ENCODE measurements at places on chromosomes 2 and 18.

DNA sequence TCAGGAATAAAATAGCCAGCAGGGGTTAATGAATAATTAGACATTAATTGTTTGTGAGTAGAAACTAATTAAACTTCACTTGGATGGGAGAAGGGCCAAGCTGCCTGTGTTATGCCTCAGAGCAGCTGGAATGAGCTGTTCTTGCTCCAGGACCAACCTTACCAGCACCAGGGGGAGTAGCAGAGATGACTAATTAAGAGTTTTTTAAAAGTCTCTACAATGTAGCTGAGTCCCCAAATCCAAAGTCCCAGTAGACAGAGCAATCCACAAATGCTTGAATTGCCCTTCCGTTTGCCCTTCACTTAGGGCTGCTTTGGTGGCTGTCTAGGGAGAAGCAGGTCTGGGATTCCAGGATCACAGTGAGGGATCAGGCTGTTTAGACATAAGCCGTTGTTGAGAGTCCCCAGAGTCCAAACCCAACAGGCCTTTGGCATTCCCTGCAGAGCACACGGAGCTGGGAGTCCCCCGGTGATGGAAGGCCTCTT lies 59.4 kb downstream of the RHOB start:
- DNase-seq, result no peak

DNA sequence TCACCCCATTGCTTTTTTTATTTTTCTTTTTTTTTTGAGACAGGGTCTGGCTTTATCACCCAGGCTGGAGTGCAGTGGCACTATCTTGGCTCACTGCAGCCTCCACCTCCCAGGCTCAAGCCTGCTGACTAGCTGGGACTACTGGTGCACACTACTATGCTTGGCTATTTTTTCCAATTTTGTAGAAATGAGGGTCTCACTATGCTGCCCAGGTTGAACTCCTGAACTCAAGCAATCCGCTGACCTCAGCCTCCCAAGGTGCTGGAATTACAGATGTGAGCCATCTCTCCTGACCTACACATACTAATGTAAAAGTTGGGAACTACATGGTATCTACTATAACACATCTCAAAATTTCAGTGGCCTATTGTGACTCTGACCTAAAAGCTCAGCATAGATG lies 101.2 kb downstream of the FMNL2 start:
- DNase-seq, result no peak

- DNase-seq, result no peak
These were observed 4.7 kb upstream of the DNAJB2 start for GRCh38 chr2:219274361-219274921.

GRCh38 chr2:5187283-5187682 lies 504.9 kb upstream of the SOX11 start:
- no peak for DNase-seq

- no peak for DNase-seq
These were observed 83.3 kb downstream of the DPP4 start for GRCh38 chr2:161990741-161991140.

DNA sequence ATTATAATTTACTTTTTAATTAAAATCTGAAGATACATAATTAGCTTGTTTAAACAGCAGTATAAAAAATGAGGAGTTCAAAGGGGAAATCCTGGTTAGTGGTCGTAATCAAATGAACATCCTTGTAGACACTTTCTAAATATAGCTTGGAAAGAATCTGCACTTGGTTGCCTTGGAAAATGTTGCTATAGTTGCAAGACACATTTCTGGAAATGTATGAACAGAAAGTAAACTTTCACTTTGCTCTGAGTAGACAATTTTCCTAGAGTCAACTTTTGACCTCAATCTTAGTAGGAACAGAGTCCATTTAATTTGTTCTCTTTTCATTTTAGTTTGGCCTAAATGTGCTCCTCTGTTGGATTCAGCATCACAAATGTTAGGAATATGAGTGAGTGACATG lies 38.3 kb downstream of the GCA start:
- no peak for DNase-seq

GRCh38 chr18:12884406-12885323 lies 628 bp upstream of the PTPN2 start:
- peak; percentile 12 for DNase-seq

- no peak for DNase-seq
These were observed 65.9 kb upstream of the WIPF1 start for GRCh38 chr2:174663550-174663949.

DNA sequence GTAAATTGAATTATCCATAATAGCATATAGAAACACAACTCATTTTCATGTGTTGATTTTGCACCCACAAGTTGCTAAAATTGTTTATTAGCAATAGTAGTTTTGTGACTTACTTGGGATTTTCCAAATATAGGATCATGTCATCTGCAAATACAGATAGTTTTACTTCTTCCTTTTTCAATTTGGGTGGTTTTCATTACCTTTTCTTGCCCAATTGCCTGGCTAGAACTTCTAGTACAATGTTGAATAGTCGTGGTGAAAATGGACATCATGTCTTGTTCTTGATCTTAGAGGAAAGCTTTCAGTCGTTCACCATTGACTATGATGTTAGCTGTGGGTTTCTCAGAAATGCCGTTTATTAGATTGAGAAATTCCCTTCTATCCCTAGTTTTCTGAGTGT lies 60.2 kb upstream of the TCF7L1 start:
- DNase-seq, result no peak

DNA sequence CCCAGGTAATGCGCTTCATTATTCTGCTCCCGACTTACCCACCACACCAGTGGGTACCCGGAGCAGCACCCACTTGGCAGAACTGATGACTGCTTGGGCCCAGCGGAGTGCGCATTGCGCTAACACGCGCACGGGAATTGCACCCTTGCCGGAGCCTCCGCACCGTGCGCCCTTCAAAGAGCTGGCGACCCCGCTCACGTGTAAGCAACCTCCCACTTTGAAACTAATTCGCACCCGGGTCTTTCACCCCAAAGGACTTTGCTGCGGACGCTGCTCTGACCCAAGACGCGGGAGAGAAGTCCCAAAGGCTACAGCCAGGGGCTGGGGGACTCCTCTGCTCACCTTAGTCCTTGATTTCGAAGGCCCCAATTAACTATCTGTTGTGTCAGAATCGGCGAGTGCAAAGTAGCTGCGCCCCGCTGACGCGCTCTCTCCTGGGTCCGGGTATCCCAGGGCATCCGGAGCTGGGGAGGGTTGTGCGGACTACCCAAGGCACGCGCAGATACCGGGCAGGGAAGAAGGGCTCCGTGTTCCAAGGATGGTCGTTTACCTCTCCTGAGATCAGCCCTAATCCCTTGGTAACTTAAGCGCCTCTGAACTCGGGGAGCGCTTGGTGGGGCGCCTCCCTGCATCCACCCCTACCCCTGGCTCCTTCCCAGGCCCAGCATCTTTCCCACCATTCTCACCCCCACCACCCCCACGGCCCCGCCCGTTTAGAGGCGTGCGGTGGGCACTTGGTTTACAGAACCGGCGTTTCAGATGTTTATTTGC lies 13.1 kb upstream of the SATB2 start:
- DNase-seq, result no peak

GRCh38 chr2:186201371-186201770 lies 284.7 kb upstream of the ZC3H15 start:
- no peak for DNase-seq

GRCh38 chr2:9772999-9773902 lies 70.0 kb upstream of the TAF1B start:
- DNase-seq, result no peak

GRCh38 chr2:108615480-108616090 lies 81.3 kb downstream of the LIMS1 start:
- DNase-seq, result no peak

GRCh38 chr2:223863491-223863890 lies 26.1 kb upstream of the AP1S3 start:
- no peak for DNase-seq

GRCh38 chr2:241237949-241238371 lies 49.5 kb downstream of the ANO7 start:
- no peak for DNase-seq

- no peak for DNase-seq
These were observed 47.9 kb downstream of the NRP2 start for GRCh38 chr2:205730191-205730590.

DNA sequence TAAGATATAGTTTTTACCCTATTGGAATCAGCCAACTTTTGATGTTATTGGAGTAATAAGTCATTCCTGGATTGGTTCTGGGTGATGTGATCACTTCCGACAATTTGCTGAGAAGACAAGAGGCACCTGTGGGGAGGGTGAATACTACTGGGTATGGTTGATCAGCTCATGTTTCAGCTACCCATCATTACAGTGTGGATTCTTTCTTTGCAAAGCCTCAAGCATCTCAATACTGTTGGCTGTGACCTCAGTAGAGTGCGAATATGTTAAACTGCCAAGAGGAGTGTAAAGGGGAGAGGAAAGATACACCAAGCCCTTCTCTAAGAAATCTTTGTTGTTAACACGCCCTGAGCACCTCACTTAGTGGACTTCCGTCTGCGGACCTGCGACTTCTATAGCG lies 317.7 kb downstream of the TDRD15 start:
- DNase-seq, result no peak

DNA sequence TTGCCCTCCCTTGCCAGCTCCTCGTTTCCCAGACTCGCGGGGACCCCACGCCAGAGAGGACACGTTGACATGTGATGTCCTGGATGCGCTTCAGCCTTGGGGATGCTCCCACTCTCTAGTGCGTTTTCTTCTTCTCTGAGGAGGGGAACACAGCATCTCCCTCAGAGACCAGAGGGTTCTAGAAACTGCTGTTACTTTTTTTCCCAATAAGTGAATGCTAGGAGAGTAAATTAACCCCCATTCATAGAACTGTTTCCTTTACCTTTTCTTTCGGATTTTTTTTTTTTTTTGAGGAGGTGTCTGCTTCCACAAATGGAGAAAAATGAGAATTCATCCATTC lies 370 bp upstream of the EFEMP1 start:
- DNase-seq, result peak; percentile 38

DNA sequence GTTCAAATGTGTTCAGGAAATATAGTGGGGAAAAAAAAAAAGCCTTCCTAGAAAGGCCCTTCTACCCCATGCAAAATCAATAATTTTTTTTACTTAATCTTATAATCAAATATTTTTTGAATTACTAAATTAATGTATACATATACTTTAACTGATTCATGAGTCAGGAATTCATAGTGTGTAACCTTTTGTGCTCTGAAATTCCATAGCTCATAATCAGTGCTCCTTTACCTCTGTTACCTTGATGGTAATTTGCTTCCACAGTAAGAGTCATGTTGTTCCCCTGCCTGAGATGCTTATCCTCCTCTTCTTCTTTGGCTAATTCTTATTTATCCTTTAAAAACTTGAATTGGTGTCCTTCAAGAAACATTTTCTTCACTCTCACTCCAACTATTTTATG lies 414.2 kb downstream of the THSD7B start:
- DNase-seq, result no peak

GRCh38 chr2:145277922-145278321 lies 758.0 kb upstream of the ZEB2 start:
- no peak for DNase-seq

- DNase-seq, result no peak
These were observed 140.3 kb upstream of the RASGRP3 start for GRCh38 chr2:33336036-33336625.

- DNase-seq, result no peak
These were observed 73.9 kb downstream of the NEDD4L start for GRCh38 chr18:58117786-58118403.

DNA sequence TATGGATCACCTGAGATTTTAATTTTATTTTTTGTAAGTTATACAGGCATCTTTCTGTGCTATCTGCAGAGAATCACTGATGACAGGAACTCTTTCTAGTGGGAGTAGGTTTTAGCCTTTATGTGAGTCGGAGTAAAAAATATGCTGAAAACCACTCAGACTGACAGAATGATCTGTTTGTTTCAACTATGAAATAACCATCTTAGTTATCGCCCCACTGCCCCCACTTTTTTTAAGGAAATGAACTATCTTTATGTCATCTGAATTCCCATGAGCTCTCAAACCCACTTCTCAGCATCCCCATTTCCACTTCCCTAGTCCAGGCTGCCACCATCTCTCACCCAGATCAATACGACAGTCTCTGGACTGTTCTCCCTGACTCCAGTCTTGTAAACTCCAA lies 38.9 kb downstream of the MRPL33 start:
- no peak for DNase-seq

DNA sequence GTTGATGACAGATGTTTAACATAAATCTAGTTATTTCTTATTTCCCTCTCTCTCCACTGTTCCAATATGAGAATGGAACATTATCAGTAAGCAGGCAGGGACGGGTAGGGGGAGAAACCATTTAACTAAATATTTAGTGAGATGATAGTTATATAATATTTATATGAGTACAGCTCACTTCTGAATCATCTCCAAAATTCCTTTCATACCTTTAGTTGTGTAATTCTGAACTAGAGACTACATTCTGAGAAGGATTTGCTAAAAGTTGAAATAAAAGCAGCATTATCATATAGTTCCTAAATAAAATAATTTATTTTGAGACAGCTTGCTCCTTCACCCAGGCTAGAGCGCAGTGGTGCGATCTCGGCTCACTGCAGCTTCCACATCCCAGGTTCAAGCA lies 41.4 kb downstream of the B4GALT6 start:
- no peak for DNase-seq

DNA sequence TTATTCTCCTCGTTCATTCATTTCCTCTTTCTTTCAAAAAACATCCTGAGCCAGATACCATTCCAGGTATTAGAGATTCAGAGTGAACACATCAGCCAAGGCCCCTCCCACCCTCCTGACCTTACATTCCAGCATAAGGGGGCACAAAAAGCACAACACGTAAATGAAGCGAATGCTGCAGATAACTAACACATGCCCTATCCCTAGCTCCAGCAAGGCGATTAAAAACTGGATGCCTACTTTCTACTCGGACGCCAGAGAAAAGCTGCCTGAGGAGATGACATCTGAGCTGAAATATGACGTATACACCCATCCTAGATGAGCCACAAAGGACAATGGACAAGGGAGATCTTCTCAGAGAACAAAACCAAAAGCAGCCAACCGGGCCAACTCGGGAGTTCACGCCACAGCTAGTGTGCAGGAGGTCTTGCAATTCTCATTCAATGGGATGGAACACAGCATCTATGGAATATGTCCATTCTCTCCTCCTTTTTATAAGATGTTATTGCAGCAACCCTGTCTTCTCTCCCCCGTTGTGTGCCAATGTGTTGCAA lies 33.5 kb downstream of the FEZ2 start:
- DNase-seq, result peak; percentile 83

GRCh38 chr18:57595347-57595746 lies 8.8 kb upstream of the FECH start:
- no peak for DNase-seq

All from globus pallidus (tissue), 1 donor.